Fibroblast of gingiva (primary cell): ENCODE measurements at places on chromosomes 5 and 9.

- DNase-seq = no peak
These were observed 13.1 kb downstream of the ARSB start for GRCh38 chr5:78971998-78972397.

DNA sequence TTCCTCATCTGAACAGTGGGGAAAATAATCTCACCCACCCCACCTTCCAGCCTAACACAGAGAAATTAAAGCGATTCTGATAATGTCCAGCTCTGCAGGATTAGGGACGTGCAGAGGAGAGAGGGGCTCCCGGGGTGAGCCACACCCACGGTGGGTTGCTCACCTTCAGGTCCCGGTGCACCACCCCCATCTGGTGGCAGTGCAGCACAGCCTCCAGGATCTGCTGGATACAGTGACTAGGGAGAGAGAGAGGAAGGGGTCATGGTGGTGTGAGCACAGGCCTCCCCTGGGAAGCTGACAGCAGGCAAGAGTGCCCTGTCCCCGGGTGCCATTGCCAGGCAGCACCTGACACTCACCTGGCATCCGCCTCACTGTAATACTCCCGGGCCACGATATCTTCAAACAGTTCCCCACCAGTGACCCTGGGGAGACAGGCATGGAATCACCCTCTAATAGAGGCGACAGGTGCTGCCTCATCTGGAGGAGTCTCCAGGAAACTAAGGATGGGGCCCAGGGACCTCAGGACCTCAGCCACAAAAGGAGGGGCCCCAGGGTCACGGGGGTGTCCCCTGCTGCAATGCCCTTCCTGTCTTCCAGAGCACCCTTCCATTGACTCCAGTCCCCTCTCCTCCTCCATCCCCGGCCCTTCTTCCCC, 33.0 kb downstream of the CAMK2A start:
- no peak for DNase-seq

DNA sequence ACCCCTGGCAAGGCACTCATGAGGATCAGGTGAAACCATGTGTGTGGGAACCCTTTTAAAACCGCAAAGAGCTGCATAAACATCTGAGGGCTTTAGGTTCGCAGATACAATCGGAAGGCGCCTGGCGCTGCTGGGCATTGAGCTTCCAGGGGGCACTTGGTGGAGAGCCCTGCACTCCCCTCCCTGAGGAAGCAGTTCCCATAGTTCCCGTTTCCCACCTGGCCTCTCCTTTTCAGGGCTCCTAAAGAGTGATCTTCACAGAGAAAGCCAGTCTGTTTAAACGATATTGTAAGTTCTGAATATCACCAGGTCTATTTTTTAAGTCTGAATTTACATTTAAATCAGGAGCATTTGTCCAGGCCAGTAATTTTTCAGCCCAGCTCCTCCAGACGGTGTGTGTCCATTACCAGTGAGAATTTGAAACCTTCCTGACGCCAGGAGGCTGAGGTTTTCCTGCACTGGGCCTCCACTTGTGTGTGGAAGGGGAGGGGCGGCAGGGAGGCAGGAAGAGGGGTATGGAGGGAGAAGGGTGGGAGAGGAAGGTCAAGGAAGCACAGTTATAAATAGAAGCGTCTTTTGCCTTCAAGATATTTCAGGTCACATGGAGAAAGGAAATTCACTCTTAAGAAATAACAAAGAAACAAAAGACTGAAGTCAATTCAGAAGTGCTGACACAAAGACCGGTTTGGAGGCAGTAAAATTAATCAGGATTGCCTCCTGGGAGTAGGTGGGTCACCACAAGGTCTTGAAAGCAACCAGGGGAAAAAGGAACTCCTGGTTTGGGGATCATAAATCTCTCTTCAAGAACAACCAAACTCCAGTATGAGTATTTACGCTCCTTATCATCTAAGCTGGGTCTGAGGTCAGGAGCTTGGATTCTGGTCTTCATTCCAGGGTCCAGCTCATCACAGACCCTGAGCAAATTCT, 14.3 kb upstream of the MGAT1 start:
- no peak for DNase-seq

DNA sequence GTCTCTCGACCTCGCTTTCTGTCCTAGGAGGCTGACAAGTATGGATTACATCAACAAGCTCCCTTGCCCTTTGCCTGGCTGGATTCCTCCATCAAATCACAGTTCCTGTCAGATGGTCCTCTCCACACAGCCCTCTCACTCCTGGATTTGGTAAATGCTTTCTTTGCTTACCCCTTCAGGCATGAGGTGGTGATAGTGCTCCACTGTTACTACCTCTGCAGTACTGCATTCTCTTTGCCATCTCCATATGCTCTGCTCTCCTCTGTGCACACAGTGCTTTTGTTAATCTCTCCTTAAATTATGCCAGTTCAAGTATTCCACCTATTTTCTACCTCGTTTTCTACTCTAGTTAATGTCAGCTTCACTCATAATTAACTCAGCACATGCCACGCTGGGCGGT, 279.2 kb downstream of the DMAC1 start:
- no peak for DNase-seq

GRCh38 chr5:139215107-139215975, 17.2 kb upstream of the SIL1 start:
- no peak for DNase-seq

GRCh38 chr5:54659700-54660131, 142.2 kb downstream of the SNX18 start:
- DNase-seq = peak; percentile 84

DNA sequence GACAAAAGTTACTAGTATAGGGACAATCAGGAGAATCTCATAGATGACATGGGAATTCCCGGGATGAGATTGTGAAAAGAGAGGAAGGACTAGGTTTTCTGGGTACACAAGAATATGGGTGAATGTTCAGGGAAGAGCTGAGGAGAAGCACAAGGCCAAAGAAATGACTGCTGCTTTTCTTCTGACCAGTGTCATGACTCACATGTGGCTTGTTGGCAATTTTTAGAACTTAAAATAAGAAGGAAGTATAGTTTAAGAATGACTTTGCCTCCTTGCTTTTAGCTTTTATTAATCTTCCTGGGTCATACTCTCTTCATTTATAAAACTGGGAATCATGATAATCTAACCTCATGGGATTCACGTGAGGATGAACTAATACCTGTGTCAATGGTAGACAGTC, 652.4 kb upstream of the MEF2C start:
- DNase-seq = no peak

GRCh38 chr5:88254320-88254719, 14.3 kb downstream of the TMEM161B start:
- no peak for DNase-seq

DNA sequence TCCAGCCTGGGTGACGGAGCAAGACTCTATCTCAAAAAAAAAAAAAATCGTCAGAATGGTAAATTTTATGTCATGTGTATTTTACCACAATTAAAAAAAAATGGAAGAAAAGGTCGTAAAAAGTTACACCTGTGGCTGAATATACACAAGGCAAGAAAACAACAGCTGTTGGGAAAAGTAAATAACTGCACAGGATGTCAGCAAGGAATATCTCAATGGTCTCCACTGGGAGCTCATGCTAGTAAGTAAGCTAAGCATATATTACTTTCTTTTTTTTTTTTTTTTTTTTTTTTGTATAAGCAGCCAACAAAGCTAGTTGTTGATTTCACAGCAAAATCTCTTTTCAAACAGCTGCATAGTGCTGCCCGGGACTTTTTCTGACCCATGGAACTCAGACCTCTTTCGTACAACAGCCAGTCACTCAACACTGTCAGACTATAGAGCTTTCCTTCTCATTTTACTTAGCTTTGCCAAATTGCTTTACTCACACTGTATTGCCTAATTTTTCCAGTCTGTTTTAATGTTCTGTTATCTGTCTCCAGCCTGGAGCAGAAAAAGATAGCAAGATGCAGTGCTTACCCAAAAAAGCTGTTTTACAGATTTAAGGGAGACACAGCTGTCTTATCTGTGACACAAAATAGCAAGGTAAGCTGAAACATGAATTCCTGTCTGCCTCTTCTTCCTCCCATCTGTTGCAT, 175.9 kb downstream of the ENC1 start:
- no peak for DNase-seq

- peak; percentile 38 for DNase-seq
These were observed 42.7 kb upstream of the LIFR start for GRCh38 chr5:38598994-38599617.

GRCh38 chr9:125304273-125304672, 42.6 kb downstream of the GAPVD1 start:
- no peak for DNase-seq
